ENCODE measurements at places on chromosomes 13 and 19.

GRCh38 chr13:101346942-101347728, 69.2 kb downstream of the NALCN start:
- DNase-seq = no peak

GRCh38 chr13:106243011-106243565, 292.4 kb downstream of the EFNB2 start:
- no peak for DNase-seq

DNA sequence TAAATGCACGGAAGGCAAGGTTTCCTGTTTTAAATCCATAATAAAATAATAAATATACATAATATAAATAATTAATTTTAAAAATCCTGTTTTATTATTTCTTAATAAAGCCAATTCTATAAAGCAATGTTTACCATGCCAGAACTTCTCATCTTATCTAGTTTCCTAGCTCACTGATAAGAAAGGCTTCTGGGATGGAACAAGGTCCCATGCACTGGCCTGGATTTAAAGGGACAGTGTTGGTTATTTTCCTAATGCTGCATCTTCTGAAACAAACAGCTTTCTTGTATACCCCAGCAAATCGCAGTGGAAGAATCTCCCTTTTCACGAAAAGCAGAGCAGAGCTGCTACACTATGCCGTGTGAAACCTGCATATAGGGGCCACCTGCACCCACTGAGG, 68.8 kb downstream of the LNX2 start:
- no peak for DNase-seq

DNA sequence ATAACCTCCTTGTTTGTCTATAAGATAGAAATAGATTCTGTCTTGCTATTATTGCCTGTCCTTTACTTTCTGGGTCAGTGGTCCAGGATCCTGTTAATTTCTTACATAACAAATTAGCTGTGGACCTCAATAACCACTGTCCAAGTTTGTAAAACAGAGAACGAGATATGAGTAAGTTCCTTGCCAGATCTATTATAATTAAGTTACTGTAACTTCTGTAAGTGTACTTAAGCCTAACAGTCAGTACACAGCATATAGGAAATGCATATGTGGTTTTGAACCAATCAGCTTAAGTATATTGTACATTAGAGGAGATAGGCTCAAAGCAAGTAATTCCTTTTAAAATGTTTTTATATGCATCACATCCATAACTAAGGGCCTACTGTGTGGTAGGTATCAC, 34.9 kb downstream of the HTR2A start:
- no peak for DNase-seq

DNA sequence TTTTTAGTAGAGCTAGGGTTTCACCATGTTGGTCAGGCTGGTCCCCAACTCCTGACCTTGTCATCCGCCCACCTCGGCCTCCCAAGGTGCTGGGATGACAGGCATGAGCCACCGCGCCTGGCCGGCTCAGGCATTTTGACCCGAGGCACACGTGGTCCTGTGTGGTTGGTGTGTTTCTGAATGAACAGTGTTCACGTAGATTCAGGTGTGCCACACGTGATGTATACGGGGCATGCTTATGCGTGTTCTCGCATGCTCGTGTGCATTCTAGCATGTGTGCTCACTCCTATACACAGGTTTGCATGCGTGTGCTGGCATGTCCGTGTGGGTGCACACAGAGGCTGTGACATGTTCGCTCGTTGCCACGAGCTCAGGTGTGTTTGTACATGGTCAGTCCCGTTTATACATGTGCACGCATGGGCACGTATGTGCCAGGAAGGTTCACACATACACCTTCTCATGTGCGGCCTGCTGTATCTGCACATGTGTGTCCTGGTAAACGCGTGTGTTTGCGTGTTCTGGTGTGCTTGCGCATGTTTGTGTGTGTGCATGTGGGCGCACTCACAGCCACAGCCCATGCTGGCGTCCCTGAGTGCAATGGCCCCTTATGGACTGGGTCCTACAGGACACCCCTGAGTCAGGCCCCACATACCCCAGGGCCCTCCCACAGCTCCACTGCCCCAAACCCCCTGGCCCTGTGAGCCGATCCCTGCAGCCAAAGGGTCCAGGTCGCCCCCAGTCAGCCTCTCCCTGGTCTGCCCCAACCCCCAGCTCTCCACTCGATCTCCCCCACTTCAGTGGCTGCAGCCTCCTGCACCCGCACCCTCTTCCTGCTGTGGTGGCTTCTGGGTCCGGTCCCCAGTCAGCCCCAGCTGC, 20.6 kb upstream of the TCF3 start:
- DNase-seq = peak; percentile 34

- no peak for DNase-seq
These were observed 185.3 kb downstream of the LHFPL6 start for GRCh38 chr13:39417643-39418042.

DNA sequence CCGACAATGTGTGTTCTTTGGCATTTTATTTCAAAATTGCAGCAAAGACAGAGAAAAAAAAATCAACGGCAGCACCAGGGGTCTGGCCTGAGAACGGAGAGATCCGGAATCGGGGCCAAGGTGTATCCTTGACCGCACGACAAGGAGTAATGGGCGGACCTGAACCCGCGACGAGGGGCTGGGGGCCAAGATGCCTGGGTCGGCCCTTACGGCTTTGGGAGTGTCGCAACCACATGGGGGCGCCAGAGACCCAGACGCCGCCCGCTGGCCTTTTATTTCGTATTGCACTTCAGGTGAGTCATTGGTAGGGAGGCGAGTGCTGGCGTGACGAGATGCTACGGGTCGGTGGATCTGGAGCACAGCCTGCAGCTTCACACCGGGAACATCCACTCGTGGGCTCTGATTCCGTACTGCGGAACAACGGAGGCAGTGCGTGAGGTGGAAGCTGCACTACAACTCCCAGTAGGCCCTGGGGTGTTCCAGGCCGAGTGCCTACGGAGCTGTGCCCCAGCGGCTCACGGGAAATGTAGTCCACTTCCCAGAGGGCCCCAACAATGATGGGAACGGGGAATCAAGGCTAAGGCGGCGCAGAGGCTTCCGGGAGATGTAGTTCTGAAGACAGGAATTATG, 15.7 kb downstream of the BCAT2 start:
- DNase-seq = peak; percentile 94

All from D341Med (cell line).